ENCODE measurements at places on chromosomes 1 and 21. TPM values are rescaled to one million over a fixed set of nuclear protein-coding genes. Genes with fewer than 3 reads are reported as not detected.
A peak's percentile ranks its signal among the peaks of the same experiment; 100 is the strongest.

DNA sequence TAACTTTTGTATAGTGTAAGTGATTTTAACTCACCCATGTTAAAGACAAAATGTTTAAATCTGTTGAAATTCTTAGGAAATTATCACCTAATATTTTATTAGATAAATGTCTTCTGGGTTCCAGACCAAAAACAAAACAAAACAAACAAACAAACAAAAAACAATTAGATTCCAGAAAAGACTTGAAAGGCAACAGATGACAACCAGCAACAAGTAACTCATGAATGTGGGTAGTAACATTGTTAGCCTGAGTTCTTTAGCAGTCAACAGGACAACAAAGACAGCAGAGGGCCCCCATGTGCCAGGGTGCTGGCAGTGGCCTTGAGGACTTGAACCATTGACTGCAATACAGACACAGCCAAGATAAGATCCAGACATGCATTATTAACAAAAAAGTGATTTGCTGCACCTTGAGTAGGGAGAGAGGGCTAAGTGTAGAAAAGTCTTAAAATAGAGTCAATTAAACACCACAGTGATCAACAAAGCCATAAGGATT lies 2.4 kb upstream of the CD247 start:
- no peak for DNase-seq

DNA sequence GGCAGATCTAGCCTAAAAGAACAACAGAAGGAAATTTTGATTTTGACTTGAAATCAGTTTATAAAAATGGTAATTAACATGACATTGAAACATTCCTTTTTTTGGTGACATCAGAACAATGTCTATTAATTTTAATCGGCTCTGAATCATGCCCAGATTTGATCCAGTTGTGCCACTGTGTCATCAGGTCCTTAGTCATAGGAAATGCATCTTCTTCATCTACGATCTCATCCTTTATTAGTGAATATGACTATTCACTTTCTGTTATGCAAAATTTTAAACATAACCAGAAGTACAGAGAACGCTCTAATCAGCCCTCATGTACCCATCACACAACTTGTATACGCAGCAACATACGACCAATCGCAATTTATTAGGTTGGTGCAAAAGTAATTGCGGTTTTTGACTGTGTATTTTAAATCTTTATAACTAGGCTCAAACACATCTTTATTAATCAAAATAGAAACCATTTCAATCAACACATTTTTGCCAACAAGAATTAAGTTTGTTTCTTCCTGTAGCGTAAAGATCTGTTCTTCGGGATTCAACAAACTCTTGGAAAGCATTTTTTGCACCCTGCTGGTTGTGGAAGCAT lies 40.3 kb upstream of the TLR5 start:
- DNase-seq: no peak

GRCh38 chr1:110187139-110187890 lies 22.8 kb upstream of the KCNC4 start:
- DNase-seq: no peak

GRCh38 chr1:6574025-6574620 lies 5.7 kb upstream of the ZBTB48 start:
- DNase-seq: no peak

- DNase-seq: no peak
Observed at GRCh38 chr21:44063151-44063912, 43.9 kb upstream of the PWP2 start.

DNA sequence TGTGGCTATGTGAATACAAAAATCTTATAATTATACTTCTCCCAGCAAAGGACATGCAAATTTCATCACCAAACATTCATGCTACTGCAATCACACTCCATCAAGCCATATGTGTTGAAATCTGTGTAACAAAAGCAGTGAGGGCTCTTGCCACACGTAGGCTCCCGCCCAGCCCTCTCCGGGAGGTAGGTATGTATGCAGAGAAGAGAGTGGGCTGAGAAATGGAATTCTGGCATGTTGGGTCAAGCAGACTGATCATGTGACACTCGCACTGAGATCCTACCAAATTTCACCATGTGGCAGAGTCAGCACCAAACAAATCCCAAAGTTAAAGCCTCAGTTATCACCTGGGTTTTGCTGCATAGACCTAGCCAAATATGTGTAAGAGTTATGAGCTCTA lies 49.7 kb downstream of the APP start:
- DNase-seq: no peak

- DNase-seq: no peak
Observed at GRCh38 chr1:236287757-236288619, 6.2 kb upstream of the ERO1B start.

GRCh38 chr1:55418208-55419000 lies 203.2 kb upstream of the USP24 start:
- no peak for DNase-seq

DNA sequence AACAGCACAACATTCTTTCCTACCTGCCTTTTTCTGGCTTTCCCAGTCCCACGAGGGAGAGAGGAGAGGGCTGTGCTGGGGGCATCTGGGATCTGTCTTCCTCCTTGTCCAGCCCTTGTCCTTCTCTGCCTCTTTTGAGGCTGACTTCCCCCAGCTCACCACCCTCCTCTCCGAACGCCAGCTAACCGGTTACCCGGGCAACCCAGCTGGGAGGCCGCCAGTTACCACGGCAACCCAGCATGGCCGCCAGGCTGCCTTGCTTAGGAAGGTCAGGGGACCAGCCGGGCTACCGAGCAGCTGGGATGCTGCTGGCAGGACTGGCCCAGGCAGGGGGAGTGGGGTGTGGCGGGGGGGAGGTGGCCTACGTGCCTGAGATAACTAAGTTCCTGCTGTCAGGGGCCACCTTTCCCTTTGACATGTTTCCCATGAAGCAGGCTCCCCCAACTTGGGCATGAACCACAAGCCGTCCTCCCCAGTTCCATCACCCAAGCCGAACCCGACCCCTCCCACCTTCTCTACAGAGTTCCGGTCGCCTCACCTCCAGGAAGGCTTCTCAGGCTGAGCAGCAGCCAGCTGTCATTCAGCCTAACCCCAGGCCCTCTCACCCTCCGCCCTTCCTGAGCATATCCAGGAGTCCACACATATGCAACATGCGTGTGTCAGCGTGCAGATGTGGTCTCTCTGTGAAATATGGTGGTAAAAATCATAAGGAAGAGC lies 8.7 kb downstream of the PLEKHA6 start:
- peak; percentile 68 for DNase-seq

DNA sequence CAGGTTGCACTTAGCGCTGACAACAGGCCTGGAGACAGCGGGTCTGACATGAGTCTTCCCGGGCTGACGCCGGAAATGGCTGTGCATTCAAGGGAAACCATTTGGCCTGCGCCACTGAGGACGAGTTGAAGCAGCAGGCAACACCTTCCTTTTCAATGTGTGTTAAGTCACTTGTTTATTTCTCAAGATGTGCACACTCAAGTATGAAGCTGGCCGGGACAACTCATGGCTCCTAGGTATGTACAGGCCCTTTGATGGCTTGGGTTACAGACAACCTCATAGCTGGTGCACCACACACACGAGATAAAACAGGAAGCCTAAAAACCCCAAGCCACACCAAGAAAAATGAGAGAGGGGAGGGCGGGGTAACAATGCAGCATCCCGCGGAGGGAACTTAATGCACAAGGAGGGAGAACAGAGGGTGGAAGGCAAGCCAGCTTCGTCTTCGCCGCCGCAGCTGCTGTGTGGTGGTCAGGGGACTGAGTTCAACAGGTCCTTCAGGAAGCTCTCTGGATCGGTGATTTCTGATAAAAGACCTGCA lies 118.0 kb upstream of the IFFO2 start:
- no peak for DNase-seq

GRCh38 chr1:158185770-158186169 lies 5.1 kb downstream of the CD1D start:
- no peak for DNase-seq

GRCh38 chr1:113998361-113998760 lies 19.1 kb downstream of the OLFML3 start:
- no peak for DNase-seq

- DNase-seq: peak; percentile 86
Observed at GRCh38 chr1:200890818-200891773, 3.6 kb upstream of the INAVA start.

DNA sequence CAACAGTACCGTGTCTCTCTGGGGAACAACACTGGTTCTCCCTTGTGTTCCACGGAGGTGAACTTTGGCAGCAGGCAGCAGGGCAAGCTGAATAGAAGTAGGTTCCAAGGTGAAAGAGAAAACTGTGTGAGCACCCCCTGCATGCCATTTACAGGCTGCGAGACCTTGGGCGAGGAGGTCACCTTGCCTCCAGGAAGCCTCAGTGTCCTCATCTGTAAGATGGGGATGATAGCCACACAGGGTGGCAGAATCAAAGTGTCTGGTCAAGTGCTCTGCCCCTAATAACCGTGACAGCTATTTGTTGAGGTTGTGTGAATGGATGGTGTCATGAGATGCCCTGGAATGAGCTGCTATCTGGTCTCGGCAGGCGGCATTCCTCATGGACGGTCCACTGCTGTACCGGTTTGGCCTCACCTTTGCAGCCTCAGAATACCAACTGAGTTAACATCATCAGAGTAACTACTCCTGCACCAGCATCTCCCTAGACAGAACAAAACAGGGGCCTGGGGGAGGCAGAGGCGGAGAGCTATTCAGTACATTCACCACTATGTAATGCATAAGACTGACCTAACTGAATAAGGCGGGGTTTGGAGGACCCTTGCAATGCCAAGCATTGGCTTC lies 7.4 kb upstream of the KLHDC7A start:
- DNase-seq: no peak

The FAM177B gene
- 5.5 TPM for polyA plus RNA-seq

The BRDT gene
- not detected for polyA plus RNA-seq

The NEK2 gene
- 11.1 TPM for polyA plus RNA-seq

The CYP4Z1 gene
- 0.03 TPM for polyA plus RNA-seq

The KDF1 gene
- polyA plus RNA-seq: 20.4 TPM

The LCE6A gene
- not detected for polyA plus RNA-seq

Data from large intestine (tissue), 12 donors.